ENCODE measurements at places on chromosomes 6 and 20.

- no peak for DNase-seq
Measured at GRCh38 chr6:166758136-166758704, 131.2 kb upstream of the RPS6KA2 start.

DNA sequence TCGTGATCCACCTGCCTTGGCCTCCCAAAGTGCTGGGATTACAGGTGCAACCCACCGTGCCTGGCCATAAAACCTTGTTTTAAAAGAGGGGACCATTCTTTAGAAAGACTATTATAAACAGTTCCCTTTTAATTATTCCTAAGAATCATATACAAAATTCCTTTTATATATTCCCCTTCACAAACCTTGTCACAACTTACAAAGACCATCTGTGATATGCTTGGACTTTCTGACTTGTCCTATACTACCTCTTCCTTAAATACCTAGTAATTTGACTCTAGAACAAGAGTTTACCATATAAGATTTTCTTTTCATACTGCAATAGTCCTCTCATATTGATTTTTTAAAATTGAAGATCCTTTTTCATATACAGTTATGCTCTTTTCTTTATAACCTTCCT is 135.8 kb upstream of the PRSS16 start:
- no peak for DNase-seq

DNA sequence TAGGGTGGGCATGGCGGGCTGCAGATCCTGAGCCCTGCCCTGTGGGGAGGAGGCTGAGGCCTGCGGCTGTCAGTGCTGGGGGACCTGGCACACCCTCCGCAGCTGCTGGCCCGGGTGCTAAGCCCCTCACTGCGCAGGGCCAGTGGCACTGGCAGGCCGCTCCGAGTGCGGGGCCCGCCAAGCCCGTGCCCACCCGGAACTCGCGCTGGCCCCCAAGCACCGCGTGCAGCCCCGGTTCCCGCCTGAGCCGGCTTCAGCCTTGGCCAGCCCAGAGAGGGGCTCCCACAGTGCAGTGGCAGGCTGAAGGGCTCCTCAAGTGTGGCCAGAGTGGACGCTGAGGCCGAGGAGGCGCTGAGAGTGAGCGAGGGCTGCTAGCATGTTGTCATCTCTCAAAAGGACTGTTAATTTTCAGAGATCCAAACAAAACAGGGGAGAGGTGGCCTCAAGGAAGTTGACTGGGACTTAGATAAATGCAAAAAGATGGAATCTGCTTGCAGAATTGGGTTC is 74.5 kb upstream of the RBM24 start:
- no peak for DNase-seq

DNA sequence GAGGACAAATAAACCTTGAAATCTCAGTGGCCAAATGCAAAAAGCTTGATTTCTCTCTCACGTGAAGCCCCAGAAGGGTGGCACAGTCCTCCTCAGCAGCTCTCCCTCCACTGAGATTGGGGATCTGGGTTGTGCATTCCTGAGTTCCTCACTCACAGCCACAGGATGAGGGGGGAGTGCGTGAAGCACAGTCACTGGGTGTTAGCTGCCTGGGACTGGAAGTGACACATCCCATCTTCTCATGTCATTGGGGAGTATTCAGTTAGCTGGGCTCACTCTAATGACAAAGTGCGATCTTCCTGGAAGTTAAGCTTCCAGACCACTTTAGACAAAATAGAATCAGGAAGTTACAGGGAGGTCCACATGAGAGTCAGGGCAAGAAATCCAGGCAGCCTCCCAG is 192.2 kb upstream of the LRFN2 start:
- DNase-seq = no peak

DNA sequence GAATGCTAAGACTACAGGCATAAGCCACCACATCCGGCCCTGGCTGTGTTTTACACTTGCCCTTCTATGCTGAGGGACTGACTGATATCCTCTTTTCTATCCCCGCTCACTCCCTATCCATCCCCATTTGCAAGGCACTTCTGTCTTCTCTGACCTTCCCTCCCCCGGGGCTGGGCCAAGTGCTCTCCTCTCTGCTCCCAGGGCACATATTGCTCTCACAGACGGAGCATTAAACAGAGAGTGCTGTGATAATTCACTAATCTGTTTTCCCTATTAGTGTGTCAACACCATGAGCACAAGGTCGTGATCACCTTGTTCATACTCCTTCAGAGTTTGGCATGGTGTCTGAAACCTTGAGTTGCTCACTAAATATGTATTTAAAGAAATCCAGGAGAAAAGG is 9.0 kb upstream of the SLC2A12 start:
- no peak for DNase-seq

- no peak for DNase-seq
Measured at GRCh38 chr20:5481872-5482271, 165.1 kb upstream of the PROKR2 start.

DNA sequence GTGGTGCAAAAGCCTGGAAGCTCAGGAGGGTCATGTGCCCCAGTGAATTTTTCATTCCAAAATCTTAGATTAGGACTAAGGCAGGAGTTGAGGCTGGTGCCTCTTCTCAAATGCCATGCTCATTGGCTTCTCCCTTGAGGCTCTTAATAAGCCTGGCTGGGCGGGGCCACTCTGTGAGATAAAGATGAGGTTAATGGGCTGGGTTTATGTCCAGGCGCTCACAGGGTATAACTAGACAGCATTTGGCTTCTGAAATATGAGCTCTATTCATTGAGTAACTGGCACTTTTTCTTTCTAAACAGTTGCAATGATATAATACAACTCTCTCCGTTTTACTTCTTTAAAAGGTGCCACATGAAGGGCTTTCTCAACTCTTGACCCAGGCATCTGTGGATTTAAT is 156.3 kb downstream of the SCML4 start:
- DNase-seq = no peak

GRCh38 chr6:101806241-101806640 is 412.7 kb downstream of the GRIK2 start:
- no peak for DNase-seq

GRCh38 chr6:23790756-23791155 is 335.3 kb upstream of the NRSN1 start:
- DNase-seq = no peak

GRCh38 chr6:17036065-17036393 is 65.8 kb upstream of the STMND1 start:
- DNase-seq = no peak

- no peak for DNase-seq
Measured at GRCh38 chr20:5153152-5153467, 26.3 kb downstream of the CDS2 start.

DNA sequence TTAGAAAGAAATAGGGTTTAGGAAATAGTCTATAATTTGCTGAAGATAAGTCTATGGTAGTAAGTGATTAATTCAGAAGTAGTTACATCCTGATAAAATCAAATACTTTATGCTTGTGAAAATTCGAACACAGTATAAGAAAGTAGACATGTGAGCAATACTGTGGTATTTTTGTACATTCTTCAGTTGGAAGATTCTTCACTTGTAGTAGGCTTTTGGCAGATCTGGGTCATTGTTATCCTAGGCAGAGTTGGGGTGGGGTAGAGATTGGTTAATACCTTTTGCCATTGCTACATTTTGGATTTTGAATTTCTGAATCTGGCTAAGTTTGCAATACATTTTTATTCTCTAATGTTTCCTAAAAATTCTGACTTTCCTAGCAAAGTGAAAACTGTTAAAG is 197.5 kb downstream of the BCKDHB start:
- DNase-seq = no peak

- no peak for DNase-seq
Measured at GRCh38 chr6:119256978-119257462, 92.5 kb downstream of the MAN1A1 start.

GRCh38 chr6:26003102-26003694 is 40.6 kb downstream of the TRIM38 start:
- peak; percentile 73 for DNase-seq

GRCh38 chr6:147973806-147974205 is 368.8 kb upstream of the SASH1 start:
- peak; percentile 5 for DNase-seq

DNA sequence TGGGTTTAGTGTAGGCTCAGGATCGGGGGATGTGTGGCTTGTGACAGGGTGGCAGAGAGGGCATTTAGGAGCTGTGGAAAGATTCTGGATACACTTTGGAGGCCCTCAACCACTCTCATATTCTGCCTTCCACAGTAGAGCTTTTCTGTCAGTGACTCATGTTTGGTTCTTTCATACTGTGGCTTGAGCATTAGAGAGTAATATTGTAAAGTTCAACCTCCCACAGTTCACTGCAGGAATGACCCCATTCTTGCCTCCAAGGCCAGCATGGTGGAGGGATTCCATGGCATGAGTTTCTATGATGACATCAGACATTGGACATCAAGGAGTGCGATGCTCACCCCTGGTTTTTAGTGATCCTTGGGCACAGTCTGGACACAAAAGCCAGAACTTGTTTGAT is 50.9 kb downstream of the DTD1 start:
- no peak for DNase-seq

GRCh38 chr6:20655317-20655716 is 121.1 kb downstream of the CDKAL1 start:
- DNase-seq = no peak

Measured in ELF-1 (cell line).